DMS53 (cell line): ENCODE measurements at places on chromosomes 7 and 10.

DNA sequence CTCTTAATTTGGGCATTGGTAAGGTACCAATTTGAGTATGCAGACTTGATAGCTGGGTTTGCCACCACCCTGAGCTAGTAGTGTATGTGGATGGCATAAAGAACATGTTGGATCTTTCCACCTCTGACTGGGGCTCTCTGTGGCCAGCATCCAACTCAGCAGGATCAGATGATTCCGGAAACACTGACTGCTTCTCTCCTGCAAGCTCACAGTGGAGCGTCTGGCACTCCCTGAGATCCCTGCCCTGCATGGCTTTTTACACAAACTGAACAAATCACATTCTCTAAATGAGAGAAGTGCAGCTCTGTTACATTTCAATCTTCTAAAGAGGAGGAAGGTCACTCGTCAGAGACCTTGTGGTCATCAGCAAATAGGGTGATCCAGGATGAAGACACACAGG is 1057.5 kb downstream of the NRG3 start:
- DNase-seq: no peak

- DNase-seq: peak; percentile 34
Measured at GRCh38 chr10:94292434-94293090, 70.2 kb downstream of the NOC3L start.

DNA sequence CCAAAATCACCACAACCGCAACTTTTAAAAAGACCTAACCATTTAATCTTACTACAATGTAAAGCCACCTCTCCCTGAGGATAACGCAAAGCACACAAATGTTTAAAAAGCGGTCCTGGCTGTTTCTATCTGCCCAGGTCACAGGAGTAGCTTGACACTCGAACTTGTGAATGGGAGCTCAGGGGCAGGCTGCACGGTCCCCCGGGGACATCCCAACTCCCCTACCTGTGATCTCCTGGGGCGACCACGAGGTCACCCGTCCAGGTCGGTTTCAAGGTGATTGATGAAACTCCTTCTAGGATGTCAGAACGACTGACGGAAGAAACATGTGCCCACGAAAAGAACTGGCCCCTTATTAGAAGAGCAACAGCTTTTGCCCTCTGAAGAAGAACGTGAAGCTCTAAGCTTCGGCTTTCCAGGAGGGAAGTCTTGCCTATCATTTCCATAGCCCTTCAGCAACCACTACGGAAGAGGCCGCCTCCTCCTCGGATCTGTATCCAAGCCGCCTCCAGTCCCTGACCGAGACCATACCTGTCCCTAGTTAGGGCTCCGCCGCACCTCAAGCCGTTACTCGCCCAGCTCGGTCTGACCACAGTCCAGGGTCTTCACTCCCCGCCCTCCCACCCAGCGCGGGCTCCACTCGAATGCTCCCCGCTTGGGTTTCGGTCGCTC is 459 bp downstream of the CYCS start:
- peak; percentile 84 for DNase-seq

GRCh38 chr7:150339409-150339809 is 2.0 kb downstream of the RARRES2 start:
- DNase-seq: no peak

DNA sequence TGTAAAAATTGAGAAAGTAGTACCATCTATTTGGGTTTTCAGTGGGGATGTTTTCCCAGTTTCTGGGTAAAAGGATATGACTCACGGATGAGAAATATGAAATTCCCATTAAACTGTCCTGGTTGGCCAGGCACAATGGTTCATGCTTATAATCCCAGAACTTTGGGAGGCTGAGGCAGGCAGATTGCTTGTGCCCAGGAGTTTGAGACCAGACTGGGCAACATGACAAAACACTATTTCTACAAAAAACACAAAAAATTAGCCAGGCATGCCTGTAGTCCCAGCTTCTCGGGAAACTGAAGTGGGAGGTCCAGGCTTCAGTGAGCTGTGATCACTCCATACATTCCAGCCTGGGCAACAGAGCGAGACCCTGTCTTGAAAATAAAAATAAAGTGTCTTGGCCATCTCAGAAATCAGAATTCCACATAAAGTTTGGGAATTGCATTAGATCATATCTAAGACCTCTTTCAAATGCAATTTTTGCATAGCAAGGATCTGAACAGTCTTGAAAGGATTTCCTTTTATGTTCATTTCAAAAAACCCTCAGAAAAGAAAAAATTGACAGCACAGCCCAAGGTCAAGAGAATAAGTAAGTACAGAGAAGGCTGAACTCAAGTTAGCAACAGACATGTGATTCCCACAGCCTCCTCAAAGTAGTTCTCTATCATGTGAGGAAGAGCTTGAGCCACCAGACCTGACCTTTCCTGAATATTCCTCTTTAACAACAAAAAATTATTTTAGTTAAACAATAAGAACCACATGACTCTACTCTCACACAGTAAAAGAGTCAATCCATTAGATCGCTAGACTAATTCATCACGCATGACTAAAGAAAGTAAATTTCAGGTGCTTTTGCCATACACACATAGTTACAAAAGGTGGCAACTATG is 141.5 kb upstream of the CAV2 start:
- DNase-seq: no peak

DNA sequence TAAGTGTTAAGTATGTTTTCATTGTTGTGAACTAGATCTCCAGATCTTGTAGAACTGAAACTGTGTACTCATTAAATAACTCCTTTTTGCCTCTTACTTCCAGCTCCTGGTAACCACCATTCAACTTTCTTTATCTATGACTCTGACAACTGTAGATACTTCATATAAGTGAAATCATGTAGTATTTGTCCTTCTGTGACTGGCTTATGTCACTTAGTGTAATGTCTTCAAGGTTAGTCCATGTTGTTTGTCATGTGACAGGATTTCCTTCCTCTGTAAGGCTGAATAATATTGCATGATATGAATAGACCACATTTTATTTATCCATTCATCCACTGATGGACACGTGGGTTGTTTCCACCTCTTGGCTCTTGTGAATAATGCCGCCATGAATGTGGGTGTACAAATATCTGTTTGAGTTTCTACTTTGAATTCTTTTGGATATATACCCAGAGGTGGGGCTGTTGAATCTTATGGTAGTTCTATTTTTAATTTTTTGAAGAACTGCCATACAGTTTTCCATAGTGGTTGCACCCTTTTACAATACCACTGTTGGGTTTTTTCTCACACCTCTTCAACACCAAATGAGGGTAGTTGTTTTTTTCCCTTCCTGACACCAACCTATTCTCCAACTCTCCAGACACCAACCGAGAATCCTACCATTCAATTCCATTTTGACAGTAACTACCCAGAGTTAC is 10.7 kb upstream of the FMC1 start:
- DNase-seq: no peak

DNA sequence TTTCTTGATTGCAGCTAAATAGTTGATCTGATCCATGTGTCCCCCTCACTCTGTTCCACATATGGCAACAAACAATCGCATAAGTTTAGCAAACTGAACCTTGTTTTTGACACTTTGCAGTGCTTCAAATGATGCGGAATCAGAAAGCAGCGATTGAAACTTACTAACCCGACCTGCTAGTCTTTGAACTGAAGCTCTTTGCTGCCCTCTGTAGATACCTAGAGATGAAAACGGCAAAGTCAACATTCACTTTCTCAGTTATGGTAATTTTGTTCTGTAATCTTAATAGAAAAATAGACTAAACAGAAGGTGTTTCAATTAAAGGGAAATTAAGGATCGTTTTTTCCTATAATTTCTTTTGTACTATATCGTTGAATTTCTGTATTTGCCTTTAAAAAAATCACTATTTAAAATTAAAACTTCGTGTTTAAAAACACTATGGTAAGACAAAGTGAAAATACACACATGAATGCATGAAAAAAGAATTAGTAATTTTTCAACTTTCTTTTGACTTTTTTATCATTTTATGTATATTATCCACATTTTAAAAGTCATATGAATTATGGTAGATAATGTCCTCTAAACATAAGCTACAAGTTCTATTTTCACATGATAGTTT is 276.5 kb downstream of the MAGI2 start:
- DNase-seq: peak; percentile 85

- DNase-seq: no peak
Measured at GRCh38 chr10:109823196-109823595, 100.1 kb downstream of the XPNPEP1 start.

- DNase-seq: no peak
Measured at GRCh38 chr10:52379287-52379686, 65.2 kb downstream of the DKK1 start.

GRCh38 chr10:110724116-110724921 is 80.2 kb downstream of the RBM20 start:
- DNase-seq: no peak

- DNase-seq: no peak
Measured at GRCh38 chr7:33286501-33286900, 157.1 kb downstream of the BBS9 start.

DNA sequence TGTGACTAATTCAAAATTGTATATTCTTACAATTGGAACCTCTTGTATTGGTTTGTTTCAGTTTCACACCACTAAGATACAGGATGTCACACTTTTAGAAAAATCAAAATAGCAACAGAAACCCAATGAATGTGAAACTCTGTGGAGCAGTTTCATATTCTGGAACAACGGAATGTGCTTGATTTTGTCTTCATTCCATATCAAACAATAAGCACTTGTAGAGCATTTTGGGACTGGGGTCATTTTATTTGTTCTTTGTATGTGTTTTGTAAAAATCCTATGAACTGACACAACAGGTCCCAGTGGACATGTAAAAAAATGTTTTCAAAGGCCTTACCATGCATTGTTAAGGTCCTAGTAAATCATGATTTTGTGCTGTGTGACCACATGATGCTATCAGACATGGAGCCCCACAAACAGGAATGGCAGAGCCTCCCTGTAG is 123.1 kb downstream of the DKK1 start:
- DNase-seq: no peak

DNA sequence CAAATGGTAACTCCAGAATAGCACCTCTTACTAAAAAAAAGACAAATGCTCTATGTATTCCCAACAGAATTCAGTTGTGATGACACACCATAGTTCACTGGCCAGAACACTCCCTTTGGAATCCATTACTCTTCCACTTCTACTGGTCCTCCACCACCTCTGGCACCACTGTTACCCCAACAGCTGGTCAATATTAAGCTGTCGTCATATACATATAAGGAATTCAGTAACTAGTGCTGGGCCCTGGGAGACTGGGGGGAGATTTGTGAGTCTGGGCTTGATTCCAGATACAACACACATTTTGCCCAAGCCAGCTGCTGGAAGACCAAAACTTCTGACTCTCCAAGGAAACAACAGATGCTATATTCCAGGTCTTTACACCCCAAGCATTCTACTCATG is 26.0 kb upstream of the ITGA8 start:
- DNase-seq: no peak

DNA sequence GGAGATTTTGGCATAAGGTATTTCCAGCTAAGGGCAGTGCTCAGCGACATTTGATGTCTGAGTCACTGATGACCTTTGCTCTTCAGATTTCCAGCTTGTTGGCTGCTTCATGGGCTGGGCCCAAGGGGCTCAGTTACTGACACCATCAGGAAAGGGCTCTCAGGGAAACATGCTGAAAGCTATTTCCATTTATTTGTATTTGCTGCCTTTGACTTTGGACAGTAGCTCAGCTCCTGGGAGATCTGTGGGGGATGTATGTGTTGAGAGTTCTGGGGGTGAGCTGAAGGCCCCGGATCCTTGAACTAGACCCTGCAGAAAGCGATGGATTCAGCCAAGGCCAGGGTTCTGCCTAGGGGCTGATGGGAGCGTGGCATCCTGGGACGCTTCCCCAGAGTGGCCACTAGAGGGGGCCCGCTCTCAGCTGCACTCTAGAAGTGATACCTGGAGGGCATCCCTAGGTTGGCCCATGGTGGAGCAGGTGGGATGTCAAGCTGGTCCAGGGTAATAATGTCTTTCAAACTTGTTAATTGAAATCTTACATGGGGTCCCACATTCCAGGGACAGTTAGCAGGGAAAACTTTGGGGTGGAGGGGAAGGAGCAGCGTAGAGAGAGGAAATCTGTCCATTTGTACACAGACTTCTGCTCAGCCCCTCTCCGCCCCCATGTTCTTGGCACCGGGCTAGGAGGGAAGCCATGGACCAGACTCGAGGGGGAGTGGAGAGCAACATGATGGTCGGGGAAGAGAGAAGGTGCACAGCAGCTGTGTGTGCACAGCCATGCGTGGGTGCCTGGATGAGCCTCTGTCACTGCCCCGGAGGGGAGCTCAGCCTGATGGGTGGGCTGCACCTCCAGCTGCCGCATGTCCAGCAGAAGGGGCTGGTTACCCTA is 3.0 kb upstream of the BTBD16 start:
- DNase-seq: peak; percentile 67

- peak; percentile 70 for DNase-seq
Measured at GRCh38 chr7:130732980-130733930, 752 bp downstream of the KLF14 start.

- DNase-seq: peak; percentile 27
Measured at GRCh38 chr10:30039567-30039966, 19.8 kb downstream of the JCAD start.

GRCh38 chr7:30829471-30829870 is 58.3 kb downstream of the MINDY4 start:
- DNase-seq: no peak

- DNase-seq: no peak
Measured at GRCh38 chr7:116854132-116854531, 8.3 kb upstream of the CAPZA2 start.

- DNase-seq: no peak
Measured at GRCh38 chr10:49275896-49276295, 23.1 kb upstream of the C10orf71 start.

DNA sequence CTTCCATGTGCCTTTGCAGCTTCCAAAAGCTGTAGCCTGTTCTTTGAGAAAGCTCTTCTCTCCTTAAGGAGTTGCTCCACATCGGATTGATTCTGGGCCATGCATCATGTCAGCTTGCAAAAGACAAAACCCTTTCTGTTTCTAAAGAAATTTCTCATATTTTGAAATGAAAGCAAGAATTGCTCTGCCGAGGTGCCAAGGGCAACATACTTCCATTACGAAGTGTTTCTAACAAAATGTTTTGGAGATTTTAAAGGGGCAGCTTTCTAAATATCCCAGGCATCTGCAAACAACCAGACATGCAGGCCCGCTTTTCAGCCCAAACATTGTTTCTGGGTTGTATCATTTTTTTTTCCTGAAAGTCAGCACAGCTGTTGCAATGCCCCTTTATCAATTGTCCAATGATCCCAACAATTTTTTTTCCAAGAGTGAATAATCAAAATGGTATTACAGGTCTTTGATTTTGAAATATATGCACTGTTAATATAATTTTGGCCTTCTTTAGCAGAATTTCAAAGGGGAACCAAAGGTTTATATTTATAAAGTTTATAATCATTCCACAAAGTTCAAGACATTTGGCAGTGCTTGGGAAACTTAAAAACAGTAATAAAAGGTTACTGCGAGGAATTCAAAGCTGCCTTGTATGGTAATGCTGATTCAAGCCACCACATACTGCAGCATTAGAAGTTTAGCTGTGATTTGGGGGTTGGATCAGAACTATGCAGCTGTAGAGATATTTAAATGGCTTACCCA is 61.0 kb downstream of the TES start:
- no peak for DNase-seq
